Stimulated activated CD4-positive, alpha-beta T cell treated with anti-CD3 and anti-CD28 coated beads, TNF-alpha, amount 100 ng/mL, for 24 hours (primary cell): ENCODE measurements at places on chromosomes 5 and 9.

DNA sequence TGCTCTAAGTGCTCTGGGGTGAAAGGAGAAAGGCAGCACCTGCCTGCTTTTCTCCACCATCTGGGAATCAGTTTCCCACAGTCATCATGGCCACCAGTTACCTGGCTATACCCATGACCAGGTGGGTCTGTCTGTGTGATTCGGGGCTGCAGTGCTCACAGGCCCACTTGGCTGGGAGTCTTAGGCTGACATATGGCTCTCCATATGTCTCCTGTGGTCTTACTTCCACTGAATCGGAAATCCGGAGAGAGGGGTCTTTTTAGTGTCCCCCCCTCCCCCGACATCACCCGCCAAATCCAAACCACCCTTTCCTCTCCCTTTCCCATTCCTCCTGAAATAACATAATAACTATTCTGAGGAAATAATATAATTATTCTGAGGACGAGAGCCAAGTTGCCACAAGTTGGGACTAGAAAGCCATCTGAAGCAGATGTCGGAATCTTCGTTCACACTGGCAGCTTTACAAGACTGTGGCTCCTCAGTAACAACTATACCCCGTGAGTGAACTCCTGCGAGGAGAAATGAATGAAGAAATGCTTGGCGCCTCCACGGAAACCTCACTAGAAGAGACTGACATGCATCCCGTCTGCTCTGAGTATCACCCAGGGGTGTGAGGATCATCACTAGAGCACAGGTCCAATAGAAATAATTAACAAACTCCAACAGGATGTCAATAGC lies 143.4 kb downstream of the MYO10 start:
- no peak for DNase-seq

GRCh38 chr5:176695073-176695472 lies 47.8 kb downstream of the TSPAN17 start:
- no peak for DNase-seq

DNA sequence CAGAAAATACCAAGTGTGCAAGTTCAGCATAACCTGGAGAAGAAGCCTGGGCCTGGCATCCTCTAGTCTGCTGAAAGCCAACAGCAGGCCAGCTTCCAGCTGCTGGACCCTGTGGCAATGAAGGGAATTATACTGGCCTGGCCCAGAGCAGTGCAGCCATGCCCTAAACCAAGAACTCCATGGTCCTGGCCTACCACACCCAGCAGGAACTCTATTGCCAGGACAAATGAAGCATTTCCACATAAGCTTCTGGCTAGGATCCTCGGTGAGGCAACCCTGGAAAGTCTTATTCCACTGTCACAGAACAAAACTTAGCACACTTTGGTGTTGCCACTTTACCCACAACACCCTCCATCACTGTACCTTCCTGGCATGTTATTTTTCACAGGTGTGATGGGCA lies 35.5 kb downstream of the CDK5RAP2 start:
- DNase-seq = no peak

GRCh38 chr5:386432-387341 lies 56.3 kb upstream of the EXOC3 start:
- no peak for DNase-seq

DNA sequence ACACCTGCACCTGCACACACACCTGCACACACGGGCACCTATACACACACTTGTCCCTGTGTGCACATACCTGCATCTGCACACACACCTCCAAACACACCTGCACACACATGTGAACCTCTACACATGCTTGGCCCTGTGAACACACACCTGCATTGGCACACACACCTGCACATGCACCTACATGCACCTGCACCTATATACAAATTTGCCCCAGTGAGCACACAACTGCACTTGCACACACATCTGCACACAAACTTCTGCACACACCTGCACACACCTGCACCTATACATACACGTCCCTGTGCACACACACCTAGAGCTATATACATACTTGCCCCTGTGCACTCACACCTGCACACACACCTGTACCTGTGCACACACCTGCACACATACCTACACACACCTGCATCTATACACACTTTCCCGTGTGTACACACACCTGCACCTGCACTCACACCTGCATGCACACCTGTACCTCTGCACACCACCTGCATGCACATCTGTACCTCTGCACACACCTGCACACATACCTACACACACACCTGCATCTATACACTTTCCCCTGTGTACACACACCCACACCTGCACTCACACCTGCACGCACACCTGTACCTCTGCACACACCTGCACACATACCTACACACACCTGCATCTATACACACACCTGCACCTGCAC lies 21.5 kb upstream of the LPCAT1 start:
- DNase-seq = no peak

- DNase-seq = no peak
Measured at GRCh38 chr9:136312436-136312835, 8.5 kb upstream of the CCDC187 start.

- DNase-seq = no peak
Measured at GRCh38 chr9:88586452-88586851, 51.5 kb downstream of the NXNL2 start.

DNA sequence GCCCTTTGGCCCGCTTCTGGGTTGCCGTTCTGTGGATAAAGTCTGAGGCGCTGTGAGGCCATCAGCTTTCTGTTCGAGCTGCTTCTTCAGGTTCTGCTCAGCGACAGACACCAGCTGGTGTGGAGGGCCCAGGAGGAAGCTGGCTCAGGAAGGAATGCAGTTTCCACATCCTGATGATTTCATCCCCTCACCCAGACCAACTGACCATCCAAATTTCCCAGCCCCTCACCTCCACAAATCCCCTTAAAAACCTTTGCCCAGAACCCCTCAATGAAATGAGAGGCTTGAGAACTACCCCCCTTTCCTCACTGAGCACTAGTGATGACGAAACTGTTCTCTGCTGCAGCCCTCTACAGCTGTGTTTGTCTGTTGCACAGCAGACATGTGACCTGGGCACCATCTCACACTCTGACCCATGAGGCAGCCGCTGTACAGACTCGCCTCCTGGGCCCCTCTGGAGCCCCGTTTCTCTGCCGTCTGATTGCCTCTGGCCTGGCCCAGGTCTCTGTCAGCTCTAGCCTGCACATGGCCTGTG lies 45.4 kb downstream of the SPATA31C2 start:
- DNase-seq = no peak

GRCh38 chr5:154097031-154097430 lies 58.3 kb downstream of the MFAP3 start:
- DNase-seq = no peak

DNA sequence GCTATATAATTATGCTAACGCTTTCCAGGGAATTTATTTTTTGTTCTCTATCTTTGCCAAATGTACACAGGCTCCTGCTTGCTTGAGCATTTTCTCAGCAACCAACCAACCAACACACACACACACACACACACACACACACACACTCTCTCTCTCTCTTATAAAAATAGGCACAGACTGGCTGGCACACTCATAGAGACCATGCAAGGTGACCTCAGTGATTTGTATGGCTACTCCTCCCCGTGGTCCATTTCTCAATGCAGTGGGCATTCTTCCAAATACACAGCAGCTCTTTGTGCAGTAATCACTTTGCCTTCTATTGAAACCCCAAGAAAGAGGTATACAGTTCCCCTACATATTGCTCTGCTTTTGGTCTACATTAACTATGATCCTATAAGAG lies 416.0 kb downstream of the MAN2A1 start:
- DNase-seq = no peak

DNA sequence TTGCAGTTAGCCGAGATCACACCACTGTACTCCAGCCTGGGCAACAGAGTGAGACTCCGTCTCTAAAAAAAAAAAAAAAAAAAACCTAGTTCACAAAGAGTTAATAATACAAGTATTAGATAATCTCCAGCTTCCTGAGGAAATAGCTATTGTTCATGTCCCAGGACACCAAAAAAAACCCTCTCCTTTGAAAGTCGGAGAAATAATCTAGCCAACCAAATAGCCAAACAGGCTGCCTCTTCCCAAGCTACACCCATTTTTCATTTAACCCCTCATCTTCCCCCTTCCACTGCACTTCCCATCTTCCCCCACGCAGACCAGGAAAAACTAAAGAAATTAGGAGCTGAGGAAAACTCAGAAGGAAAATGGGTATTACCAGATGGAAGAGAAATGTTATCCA lies 23.6 kb downstream of the CNOT8 start:
- no peak for DNase-seq

GRCh38 chr9:118268046-118268445 lies 563.8 kb downstream of the TLR4 start:
- no peak for DNase-seq

DNA sequence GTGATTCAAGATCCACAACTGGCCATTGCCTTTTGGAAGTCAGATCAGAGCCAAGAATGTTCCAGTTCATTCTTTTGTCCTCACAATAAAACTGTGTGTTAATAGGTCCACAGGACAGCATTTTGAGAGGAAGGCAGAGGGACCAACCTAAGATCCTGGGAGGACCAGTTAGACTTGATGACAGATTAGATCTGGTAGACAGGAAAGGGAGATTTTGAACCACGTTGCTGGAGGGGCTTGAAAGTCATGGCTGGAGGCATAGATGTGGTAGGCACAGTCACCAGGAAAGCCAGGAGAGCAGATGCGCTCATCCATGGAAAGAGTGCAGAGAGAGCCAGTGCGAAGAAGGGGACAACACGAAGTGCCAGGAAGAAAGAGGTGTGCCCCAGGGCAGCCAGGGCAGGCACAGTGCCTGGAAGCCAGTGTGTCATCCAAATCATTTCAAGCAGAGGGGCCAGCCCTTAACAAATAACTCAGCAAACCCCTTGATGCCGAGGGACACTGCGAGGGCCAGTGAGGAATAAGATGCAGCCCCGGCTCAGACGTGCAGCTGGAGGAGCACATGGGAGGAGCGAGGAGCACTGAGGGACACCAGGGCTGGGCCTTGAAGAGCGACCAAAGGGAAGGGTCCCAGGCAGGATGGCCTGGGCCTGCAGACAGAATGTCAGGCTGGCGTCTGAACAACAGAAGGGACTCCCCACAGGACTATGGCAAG lies 12.8 kb upstream of the SLC2A8 start:
- no peak for DNase-seq

DNA sequence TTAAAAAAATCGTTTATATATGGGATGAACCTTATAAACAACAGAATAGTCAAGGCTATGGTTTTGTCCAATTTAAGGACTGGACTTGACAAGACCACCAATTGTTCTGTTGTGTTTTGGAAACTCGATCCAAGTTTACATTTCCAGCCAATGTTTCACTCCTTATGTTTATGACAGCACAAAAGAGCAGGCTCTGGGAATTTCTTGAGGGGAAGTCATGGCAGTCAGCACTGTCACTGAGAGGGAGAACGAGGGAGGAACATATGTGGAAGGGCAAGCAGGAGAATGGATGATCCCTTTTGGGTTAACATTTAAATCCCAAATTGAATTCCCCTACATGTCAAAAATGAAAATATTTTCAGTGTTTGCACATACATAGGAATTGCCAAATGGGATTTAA lies 292.5 kb downstream of the MARCHF11 start:
- DNase-seq = no peak

DNA sequence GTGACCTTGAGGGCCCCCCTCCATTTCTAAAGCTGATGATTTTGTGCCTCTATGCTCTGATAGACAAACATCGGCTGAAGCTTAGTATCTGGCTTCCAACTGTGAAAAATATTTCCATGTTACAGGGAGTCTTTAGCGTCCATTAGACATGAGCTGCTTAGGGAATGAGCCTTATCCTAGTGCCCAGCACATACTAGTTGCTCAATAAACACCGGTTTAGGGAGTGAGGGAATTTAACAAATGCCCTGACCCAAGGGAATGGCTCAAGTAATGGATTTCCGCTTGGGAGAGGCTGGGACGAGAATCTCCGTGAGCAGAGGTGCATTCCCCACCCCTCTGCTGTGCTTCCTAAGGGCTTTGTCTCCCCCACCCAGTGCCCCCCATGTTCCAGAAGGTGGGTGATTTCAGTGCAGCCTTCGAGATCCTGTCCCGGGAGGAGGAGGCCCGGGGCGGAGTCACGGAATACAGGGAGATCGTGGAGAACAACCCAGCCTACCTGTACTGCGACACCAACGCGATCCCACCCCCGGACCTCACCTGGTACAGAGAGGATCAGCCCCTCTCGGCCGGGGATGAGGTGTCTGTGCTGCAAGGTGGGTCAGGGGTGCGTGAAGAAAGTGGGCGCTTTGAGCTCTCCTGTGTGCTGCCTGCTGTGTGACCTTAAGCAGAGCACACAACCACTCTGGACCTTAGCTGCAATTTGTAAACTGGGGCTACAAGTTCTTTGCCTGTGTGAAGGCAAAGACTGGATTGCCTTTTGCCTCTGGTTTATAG lies 65.7 kb upstream of the ASS1 start:
- no peak for DNase-seq

- no peak for DNase-seq
Measured at GRCh38 chr9:91978740-91979414, 28.8 kb upstream of the ROR2 start.

- DNase-seq = no peak
Measured at GRCh38 chr5:14213813-14214585, 70.9 kb downstream of the TRIO start.

DNA sequence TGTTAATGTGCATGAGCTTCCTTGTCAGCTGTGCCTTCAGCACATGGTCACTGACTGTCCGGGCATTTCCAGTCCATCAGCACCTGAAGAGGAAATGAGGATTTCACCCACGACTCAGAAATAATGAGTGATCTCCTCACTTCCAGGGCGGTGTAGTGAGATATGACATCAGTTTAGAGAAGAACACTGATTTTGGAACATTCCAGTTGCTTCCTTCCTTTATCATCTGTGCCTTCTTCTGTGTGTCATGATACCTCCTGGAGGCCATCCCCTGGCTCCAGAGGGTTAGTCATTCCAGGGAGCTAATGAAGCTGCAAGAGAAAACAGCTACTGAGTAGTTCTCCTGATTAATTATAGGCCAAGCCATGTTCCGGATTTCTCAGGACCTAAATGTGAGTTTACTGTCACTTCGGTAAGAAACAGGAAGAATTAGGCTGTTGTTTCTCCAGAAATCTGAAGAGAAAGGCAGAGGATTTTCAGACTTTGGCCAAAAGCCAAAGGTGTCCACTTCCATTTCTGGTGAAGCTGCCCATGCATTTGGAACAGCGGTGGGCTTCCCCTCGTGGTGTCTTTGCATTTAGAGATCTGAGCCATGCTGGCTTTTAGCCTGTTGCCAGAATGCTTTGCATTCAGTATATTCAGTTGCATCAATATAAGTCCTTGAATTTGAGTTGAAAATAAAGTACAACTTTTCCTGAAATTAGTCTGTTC lies 161.3 kb upstream of the OTULINL start:
- DNase-seq = no peak

GRCh38 chr9:121362813-121363621 lies 7.0 kb downstream of the STOM start:
- no peak for DNase-seq

- DNase-seq = no peak
Measured at GRCh38 chr5:130720355-130720754, 444.7 kb downstream of the HINT1 start.

DNA sequence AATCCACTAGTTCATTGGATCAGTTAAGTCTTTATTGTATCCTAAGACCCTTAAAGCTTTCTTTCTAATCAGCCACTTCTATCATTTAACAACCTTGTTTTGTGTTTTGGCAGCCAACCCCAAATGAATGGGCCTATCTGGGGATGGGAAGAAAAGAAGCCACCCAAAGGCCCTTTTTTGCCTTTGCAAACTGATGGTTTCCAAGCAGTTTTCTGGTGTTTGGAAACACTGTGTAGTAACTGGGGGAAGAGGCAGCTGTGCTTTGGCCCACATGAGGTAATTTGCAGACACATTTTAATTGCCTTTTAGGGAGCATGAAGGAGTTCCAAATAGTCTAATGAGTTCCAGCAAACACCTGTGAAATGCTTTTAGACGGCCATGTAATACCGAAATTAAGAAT lies 1751.3 kb upstream of the WWC1 start:
- DNase-seq = no peak

- no peak for DNase-seq
Measured at GRCh38 chr5:95925939-95926338, 35.7 kb downstream of the ELL2 start.

GRCh38 chr5:102218159-102218558 lies 77.9 kb downstream of the SLCO4C1 start:
- no peak for DNase-seq
